NCI-H526 (cell line): ENCODE measurements at places on chromosomes 7 and 10.

DNA sequence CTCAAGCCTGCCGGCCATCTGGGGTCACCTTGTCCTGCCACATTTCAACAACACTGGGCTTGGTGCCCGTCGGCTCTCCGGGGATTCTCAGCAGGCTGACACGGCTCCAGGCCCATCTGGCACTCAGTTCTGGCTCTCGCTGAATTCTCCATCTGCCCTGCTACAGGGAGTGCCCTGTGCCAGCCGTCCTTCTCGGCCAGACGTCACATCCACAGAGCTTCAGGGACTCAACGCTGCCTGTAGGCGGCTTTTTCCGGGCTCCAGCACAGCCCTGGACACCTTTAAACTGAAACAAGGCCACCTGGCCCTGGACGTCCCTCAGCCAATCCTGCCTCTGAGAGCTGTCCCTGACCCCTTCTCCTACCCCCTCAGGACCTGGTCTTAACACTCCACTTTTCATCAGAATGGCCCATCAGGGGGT is 43.0 kb downstream of the TMEM130 start:
- no peak for DNase-seq

GRCh38 chr7:14739168-14739840 is 163.2 kb downstream of the DGKB start:
- no peak for DNase-seq

DNA sequence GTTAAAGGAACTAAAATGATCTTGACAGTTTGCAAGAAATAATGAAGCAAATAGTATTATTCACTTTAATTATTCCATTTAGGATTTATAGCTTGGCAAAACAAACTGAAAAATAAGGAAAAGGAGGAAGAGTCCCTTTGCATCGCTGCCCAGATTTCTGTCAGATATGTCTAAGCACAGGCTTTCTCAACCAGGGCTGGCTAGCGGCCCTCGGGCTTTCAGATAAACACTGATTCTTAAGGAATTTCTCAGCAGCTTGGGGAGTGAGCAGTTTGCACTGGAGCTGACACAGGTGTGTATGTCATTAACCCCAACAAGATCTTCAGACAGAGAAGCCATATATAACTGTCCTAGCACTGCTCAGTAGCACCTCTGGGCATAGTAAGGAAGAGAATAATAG is 47.9 kb upstream of the SEMA3D start:
- no peak for DNase-seq

- no peak for DNase-seq
Measured at GRCh38 chr7:117006907-117007684, 53.8 kb downstream of the ST7 start.

DNA sequence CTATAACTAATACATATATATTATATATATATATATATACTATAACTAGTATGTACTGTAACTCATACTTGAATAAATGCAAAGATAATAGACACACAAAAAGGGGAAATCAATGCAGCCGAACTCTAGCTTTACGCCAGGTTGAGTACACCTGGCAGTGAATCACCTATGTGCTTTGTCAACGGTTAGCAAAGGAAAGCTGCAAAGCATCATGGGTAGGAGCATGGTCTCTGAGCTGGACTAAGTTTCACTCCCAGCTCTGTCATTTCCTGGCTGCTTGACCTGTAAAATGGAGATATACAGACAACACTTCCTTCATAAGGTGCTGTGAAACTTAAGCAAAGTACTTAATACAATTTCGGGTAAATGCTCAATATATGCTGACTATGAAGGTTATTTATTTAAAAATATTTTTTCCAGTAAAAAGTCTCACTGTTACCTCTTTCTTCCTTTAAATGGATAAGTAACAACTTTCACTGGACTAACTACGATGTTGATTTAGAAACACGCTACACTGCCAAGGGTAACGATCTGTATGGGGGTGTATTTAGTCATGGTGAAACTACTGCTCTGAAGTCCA is 61.7 kb upstream of the ITGA8 start:
- DNase-seq = no peak

- no peak for DNase-seq
Measured at GRCh38 chr7:44654255-44654796, 47.9 kb downstream of the OGDH start.

DNA sequence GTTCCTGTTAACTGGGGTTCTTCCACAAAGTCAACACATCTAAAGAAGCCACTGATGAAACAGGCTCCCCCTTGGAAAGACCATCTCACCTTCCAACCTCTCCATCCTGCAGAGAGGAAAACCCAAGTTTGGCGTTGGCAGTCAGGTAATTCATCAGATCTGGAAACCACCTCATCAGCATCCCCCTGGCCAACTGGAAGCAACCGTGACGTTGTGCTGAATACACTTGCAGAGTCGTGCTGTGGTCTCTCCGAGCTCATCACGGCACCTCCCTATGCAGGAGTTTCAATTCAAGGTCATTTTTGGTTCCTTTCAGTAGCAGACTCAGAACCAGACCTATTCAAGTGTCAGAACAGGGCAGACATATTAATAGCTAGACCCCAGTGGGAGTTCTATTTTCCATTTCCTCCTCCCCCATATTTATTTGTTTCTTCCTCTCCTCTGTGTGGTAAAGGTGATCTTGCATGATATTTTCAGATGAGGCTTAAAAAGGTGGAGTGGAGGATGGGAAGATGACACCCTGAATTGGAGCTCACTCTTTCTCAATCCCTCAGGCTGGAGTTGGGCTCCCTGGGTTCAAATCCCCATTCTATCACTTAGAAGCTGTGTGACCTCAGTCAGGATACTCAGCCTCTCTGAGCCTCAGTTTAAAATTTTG is 149.1 kb upstream of the ADO start:
- no peak for DNase-seq

DNA sequence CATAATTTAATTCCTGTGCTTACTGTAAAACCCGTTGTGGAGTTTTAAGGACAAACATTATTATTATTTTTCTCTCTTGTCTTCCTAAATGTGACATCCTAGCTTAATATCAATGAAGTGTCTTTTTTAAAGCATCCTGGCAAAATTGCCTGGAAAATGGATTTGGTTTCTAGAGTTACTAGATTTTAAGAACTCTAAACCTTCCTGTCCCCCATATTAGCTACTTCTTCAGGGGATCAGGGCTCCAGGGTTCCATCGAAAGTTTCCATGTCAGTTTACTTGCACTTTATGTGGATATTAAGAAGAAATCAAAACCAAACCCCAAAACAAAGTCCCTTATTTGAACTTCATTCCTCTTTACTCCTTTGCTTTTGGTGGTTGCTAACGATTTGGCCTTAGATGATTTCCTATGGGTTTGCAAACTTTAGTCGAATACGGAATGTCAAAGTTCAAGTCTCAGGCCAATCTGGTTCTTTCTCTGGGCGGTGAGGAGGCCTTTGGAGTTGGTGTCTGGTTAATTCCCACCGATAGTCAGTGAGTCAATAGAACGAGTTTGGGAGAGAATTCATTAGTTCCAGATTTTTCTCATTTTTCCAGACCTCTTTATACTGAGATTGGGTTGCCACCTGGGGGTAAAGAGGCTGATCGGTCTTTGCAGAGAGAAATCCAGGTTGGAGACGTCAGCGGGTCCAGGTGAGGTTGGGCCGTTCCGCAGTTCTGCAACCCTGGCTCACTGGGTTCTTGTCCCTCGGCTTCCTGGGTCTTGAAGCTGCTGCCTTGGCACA is 1.1 kb downstream of the CUX1 start:
- no peak for DNase-seq

DNA sequence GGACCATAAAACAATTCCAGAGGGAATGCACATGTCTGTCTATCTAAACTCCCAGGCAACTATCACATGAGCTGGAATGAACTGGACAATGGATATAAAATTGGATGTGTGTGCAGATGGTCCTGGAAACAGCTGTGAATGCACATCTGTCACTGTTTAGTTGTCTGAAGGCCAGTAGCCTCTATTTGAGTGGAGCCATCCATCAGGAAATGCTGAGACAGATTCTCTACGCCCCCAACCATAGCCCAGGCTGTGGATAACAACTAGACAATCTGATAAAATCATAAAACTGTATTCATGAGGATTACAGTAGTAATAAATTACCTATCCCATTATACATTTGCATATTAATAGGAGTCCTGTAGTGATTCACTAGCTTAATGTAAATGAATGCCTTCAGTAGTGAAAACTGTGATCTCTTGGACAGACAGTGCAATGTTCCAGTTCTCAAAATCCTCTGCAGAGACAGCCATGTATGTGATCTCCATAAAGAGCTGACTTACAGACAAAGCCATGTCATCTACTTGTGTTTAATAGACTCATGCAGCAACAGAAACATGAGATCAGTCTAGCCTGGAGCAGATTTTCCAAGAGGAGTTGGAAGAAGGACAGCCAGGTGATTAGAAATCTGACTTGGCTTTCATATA is 907.6 kb downstream of the KCNMA1 start:
- DNase-seq = no peak

- no peak for DNase-seq
Measured at GRCh38 chr7:28354601-28355402, 57.5 kb upstream of the CREB5 start.

GRCh38 chr7:5406957-5407945 is 16.4 kb downstream of the TNRC18 start:
- DNase-seq = no peak

DNA sequence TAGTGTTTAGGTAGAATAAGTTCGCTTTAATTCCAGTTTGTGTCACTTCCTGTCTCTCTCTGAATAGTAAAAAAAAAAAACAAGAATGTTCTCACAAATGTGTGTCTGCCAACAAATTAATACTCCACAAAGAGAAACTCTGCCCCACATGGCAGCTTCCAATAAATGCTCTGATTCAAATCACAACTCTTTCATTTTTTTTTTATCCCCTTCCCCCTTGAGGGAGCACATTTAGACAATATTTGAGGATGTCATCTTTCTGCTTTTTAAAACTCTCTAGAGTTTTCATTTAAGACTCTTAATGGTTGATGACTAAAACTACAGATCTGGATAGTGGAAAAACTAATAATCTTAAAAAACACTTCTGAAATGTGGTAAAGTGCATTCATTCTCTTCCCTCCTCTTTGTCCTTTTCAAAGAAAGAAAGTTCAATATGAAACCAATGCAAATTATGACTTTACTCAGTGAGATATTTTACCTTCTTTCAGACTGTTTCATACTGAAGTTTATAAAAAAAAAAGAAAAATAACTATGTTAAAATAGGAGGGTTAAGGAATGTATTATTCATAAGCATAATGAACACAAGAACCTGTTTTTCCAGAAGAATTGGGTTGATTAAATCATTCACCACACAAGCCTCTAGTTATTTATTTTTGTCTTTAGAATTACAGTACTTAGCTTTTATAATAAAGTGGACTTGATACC is 42.3 kb downstream of the ARID5B start:
- no peak for DNase-seq

DNA sequence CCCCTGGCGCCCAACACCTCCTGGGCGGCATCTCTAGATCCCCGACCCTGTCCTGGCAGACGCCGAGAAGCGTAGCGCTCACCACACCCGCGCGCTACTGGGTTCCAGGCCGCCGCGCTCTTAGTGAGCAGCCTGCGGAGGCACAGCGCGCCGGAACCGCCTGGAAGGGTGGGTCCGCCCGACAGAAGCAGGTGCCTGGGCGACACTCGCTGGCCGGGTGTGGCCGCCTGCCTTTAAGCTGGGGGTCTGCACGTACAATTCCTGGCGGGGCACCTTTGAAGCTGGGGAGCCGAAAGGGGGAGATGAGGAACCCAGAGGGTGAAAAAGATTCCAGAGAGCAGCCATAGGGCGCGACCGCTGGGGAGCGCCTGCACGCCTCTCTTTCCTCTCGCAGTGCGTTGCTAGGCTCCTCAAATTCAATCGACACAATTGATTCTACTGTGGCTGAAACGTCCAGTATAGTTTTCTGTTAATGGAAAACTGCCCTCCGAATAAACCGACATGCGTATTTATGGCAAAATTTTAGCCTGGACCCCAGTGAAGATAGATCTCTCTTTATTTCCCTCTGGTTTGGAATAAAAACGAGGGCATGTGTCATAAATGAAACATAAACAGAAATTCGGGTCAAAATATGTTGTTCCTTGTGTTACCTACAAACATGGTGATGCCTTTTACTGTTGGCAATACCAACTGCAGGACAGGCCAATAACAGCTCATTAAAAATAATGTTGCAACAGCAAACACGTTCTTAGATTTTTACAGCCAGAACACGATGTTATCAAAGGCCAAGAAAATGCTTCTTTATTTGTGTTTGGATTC is 4.6 kb downstream of the HMX3 start:
- DNase-seq = peak; percentile 85

GRCh38 chr7:14937581-14937980 is 35.0 kb upstream of the DGKB start:
- DNase-seq = no peak

DNA sequence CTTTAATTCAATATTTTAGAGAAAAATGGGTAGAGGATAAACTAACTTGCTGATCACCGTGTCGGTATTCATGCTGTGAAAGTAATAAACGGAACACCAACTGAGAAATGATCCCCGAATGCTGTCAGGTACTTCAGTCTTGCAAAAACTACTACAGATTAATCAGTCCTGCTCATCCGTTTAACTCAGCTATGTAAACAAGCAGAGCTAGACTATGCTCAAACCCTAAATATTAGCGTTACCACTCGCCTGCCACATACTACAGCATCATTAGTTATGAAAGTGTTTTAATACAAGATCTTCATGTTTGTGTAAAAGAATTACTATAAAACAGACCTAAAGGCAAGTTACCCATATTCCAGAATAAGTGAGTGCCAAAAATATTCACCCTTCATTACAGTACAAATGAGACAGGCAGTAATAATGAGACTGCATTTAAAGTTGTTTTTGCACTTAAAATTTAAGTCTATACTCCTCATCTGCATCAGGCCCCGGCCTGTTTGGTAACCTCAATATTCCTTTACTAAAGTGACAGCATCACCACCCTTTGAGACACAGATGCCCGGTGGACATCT is 952 bp downstream of the DNMBP start:
- DNase-seq = peak; percentile 10

- no peak for DNase-seq
Measured at GRCh38 chr10:86107131-86107530, 259.5 kb downstream of the GRID1 start.

DNA sequence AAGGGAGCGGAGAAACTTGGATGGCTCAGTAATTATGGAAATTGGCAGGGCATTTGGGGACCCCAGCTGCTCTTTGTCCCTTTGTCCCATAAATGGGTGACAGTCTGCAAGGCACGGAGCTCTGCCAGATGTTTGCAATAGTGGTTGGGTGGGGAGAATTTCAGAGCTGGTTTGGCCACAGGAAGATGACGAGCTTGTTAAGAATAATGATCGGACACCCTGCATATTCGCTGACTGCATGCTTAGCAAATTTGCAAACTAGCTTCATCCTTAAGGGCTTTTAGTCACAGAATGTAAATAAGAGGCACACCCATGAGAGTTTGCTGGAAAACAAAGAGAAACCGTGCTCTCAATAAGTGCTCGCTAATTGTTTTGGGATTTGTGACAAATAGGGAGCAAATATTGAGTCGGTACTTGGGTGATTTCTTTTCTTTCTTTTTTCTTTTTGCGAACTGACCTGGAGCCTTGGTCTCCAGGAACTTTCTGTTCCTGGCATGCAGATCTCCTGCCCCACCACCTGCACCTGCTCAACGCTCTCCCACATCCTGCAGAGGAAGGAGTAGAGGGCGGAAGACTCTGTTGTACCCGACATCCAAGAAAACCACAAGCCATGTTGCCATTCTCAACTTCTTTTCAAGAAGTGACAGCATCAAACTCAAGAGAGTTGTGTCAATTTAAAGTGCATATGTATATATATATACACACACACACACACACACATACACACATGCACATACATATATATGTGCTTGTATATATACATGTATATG is 238.9 kb downstream of the CAMK1D start:
- DNase-seq = peak; percentile 25

- DNase-seq = no peak
Measured at GRCh38 chr7:38584443-38585210, 46.5 kb downstream of the AMPH start.

GRCh38 chr7:27243340-27244163 is 950 bp downstream of the EVX1 start:
- DNase-seq = no peak

GRCh38 chr7:840001-840600 is 7.8 kb downstream of the SUN1 start:
- no peak for DNase-seq
